ENCODE measurements at places on chromosomes 3 and 15.
A peak's percentile ranks its signal among the peaks of the same experiment; 100 is the strongest.

DNA sequence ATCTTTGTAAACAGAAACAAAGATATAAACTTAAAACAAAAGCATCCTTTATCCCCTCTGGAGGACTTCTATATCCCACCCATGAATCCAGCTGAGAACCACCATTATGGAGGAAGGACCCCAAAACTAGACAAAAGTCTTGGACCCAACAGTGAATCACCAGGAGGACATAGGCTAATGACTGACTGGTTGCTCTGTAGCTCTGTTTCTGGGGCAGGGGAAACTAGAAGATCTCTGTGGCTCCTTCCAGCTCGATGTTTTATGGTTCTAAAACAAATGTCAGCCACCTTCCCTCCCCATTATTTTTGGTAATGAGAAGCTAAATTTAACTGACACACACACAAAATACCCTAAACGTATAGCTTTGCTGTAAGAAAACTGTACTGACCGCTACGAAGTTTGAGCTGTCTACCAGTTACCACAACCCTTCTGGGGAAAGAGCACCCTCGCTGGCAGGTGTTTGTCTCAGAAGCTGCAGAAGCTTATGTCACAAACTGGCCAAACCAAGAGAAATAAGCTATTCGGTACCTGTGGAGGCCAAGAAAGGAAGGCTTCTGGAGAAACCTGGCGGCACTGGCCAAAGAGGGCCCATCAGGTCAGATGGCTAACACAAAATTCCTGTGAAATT is 36.4 kb downstream of the MB21D2 start:
- no peak for DNase-seq

- no peak for DNase-seq
These were observed 49.9 kb downstream of the COL6A5 start for GRCh38 chr3:130395331-130395730.

- no peak for DNase-seq
These were observed 95.0 kb upstream of the CCDC80 start for GRCh38 chr3:112735926-112736325.

- DNase-seq, result no peak
These were observed 114.8 kb downstream of the BBX start for GRCh38 chr3:107637416-107638183.

GRCh38 chr3:32620611-32621310 is 50.1 kb upstream of the DYNC1LI1 start:
- DNase-seq, result no peak

DNA sequence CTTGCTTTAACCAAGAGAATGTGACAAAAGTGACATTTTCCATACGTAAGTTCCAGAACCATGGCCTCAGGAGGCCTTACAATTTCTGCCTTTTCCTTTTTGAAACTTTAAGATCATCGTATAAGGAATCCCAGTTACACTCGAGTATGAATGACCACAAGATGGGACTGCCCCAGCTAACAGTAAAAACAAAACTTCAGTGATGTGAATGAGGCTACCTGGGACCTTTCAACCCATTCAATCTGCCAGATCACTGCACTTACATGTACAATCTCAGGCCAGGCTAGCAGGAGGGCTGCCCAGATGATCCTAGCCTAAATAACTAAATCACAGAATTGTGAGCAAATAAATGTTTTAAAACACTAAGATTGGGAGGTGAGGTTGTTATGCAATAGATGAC is 328.8 kb downstream of the CNTN6 start:
- no peak for DNase-seq

DNA sequence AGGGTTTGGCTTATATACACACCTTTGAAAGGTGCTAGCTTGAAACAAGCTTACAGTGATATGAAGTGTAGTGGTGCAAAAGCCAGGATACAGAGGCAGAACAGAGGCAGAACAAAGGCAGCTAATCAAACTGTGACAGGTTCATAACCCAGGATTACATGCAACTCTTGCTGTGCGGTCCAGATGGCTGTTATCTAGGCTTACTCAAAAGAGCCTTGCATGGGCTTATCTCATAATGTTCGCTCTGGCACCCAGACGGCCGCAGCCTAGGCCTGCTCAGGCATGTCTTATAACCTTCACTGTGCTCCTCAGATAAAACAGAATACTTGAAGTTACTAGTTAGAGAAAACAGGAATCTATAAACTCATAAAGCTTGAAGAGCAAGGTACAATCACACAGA is 22.8 kb upstream of the NOX5 start:
- DNase-seq, result no peak

GRCh38 chr15:28998511-28998910 is 112.7 kb downstream of the APBA2 start:
- DNase-seq, result no peak

DNA sequence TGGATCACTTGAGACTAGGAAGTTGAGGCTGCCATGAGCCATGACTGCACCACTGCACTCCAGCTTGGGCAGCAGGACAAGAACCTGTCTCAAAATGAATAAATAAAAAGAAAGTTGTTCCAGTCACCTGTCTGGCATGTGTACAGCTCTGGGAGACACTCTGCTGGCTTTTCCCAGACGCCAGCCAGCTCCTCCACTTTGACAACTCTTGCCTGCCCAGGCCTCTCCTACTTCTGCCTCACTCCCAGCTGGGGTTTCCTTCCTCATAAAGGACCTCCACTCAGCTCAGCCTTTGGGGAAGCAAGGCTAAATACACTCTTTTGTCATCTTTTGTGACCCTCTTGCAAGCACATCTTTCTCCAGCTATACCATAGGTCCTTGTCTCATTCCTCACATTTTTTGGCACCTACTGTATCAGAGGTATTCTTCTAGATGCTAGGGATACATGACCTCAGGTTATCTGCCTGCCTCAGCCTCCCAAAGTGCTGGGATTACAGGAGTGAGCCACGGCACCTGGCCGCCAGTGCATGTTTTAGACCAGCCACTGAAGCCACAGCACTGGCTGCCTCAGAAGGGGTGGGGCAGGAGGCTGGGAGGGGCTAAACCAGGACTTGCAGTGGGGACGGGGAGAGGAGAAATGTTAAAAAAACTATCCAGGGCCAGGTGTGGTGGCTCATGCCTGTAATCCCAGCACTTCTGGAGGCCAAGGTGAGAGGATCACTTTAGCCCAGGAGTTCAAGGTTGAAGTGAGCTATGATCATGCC is 10.0 kb upstream of the ELP6 start:
- DNase-seq, result no peak

GRCh38 chr15:100725121-100726069 is 123.0 kb downstream of the ASB7 start:
- no peak for DNase-seq

DNA sequence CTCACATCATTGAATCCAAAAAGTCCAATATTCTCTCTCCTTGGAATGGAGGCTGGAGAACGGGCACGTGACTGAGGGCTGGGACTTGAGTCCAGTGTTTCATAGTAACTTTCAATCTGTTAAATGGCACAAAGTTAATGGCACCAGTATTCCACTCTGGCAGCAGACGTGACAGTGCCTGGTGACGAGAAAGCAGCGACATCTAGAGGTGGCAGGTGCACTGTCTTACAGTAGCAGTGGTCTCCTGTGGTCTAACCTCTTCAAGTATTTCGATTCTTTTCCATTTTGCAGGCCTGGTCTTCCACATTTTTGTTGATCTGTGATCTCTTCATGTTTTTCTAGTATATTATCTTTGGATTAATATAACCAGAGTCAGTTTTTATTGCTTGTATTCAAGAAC is 107.1 kb downstream of the OXSM start:
- DNase-seq, result peak; percentile 12

- DNase-seq, result no peak
These were observed 33.1 kb downstream of the KLF13 start for GRCh38 chr15:31359702-31360111.

- DNase-seq, result no peak
These were observed 775.0 kb downstream of the SQOR start for GRCh38 chr15:46409841-46410301.

- DNase-seq, result no peak
These were observed 30.6 kb downstream of the CRTAP start for GRCh38 chr3:33144433-33144832.

- no peak for DNase-seq
These were observed 78.3 kb upstream of the C15orf39 start for GRCh38 chr15:75123395-75123794.

DNA sequence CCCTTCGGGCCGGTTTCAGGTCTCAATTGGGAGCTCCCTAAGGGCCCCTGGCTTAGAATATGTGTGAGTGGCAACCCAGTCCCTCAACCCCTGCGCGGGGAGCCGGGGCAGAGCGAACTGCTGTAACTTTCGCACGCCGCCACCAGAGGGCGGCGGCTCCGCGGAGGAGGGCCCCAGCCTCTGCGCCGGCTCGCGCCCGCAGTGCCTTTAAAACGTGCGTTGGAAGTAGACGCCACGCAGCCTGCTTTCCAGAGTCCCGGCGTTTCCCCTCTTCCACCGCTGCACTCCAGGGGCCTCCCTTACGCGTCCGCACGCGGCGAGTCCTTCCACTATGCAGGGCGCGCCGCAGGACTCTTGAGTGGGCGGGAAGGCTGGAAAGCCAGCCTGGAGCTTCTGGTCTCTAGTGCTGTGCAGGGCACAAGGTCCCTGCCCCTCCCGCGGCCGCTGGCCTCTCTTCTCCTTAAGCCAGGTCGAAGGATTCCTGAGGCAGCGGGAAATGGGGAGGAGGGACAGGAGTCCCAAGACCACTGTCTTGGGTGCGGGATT is 23.7 kb upstream of the RNU6-1 start:
- DNase-seq, result peak; percentile 73

DNA sequence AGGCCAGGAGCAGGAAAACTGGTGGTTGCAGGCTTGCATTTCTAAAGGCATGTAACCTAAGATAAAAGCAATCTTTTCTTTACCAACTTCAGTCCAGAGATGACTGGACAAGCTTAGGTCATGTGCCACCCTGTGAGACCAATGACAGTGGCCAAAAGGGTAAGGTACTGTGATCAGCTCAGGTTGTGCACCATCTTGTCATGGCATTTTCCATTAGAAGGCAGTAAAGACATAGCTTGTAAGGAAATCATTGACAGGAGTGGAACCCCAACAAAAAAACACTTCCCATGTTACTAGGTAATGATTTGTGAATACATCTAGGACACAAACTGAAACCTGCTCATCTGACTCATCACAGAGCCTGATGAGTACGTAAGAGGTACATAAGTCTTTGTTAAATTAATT is 35.2 kb downstream of the SSR3 start:
- peak; percentile 14 for DNase-seq

- DNase-seq, result no peak
These were observed 545.3 kb downstream of the MAGI1 start for GRCh38 chr3:65493371-65493882.

DNA sequence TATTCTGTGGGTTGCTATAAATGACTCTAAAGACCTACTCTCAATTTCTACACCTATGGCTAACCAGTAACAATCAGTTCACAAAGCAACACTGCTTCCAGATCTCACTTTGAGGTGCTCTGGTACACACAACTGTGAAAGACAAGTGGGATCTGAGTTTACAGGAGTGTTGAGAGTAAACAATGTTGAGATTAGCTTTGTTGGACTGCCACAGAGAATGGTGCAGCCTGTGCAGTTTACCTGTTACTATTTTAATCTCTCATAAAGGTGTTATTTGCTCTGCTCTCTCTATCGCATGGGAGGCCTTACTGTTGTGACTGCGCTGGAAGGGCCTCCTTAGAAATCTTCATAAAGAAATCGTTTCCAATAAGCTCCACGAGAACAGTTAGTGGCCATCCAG is 112.0 kb downstream of the SOX2 start:
- no peak for DNase-seq

DNA sequence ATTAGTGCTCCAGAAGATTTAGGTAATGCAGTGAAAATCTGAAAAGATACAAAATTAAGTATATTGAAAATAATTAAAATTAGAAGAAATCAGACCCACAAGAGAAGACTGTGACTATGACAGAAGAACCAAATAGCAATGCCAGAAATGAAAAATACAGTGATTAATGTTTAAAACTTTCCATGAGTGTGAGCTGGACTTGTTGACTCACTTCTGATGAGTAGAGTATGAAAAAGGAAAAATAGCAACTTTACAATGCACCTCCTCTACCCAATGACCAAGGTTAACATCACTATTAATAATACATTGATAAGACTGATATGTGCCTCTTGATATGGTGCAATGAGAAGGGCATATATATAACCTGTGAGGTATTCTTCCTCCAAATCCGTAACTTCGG is 39.3 kb upstream of the SLC22A13 start:
- no peak for DNase-seq

DNA sequence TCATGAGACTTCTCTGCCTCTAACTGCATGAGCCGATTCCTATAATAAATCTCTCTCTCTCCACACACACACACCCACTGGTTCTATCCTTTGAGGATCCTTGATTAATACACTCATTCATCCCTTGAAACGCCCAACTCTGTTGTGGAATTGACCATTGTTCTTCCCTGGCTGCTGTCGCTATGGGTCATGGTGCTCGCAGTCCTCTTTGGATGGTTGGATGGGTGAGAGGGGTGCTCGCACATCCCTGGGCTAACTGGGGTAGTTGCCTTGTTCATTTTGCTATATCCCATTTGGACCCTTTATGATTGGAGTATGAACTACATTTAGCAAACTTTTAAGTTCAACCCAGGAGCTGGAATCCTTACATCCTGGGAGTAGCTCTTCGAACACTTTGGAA is 33.9 kb upstream of the MYZAP start:
- DNase-seq, result no peak

DNA sequence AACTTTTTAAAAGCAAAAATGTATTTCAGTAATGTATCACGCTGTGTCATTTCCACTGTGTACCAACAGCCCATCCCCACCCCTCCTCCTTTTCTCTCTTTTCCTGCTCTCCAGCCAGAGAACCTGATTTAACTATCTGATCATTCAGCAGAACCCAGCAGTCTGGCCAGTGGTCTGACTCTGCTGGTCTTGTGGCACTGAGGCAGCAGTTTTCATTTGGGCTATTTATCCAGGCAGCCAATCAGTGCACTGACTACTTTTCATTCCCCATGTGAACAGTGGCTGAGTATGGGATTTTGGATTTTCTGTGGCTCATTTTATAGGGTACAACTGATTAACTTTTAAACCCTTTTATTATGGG is 56.3 kb downstream of the GPR171 start:
- no peak for DNase-seq

DNA sequence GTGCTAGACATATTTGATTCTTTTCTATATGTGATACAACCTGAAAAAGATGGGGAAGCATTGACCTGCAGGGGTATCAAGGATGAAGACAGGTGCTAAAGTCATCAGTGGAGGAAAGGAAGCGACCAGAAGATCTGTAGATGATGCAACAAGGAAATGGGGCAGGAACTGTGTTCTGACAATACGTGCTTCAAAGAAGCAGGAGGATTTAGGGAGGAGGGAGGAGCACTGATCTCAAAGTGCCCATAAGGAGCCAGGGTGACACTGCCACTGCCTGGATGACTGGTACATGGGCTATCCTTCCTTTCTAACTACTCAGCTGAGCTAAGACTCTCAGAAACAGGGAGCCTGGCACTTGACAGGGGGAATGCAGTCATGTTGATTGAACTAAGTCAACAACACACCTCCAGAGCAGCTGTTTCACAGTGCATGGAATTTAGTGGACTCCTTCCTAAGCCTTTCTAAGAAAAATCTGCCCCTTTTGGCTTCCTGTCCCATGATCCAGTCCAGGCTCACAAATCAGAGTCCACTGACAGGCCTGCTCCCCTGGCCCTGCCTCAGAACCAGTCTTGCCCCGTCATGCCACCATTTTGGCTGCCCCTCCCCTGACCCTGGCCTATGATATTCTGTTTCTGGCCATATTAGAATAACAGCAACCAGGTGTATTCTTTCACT is 12.0 kb downstream of the LYSMD4 start:
- no peak for DNase-seq

All from GM18507 (cell line).